ENCODE measurements at places on chromosomes 3 and 15.
A peak's percentile ranks its signal among the peaks of the same experiment; 100 is the strongest.

DNA sequence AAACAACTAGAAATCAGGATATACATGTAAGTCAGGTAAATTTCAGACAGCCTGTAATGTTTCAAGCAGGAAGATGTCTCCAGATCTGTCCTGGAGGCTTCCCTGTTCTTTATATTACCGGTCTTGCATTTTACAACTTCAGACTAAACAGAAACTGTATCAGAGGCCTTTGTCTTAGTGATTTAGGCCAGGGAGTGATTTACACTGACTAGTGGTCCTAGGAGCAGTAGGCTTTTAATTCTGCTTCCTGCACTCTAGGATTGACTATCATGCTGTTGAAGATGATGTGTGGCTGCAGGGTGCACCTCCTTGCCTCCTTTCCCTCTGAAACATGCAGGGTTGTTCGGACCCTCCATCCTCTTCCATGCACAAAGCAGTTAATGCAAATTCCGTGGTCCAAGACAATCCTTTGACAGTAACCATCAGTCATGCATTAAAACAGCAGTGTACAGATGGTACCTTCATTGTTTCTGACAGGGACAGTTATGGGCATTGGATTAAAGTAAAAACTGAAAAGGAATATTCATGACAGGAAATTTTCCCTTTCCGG, 27.6 kb downstream of the CHRNA7 start:
- no peak for DNase-seq

DNA sequence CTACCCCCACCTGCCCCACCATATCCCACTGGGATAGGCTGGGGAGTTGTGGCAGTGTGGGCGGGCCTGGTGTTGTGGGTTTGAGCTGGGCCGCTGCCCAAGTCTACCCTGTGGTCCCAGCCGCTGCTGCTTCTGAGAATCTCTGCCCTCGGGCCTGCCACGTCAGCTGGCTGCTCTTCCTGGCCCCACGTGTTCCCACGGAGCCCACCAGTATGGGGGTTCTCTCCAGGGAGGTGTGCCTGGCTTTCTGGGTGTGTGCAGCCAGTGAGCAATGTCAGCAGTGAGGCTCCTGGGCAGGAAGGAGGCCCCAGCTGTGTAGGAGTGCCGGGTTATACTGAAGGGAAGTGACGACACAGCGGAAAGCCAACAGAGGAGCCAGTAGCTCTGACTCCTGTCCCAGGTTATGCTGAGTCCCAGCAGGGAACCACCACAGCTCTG, 10.5 kb downstream of the GNAI2 start:
- DNase-seq, result no peak

- no peak for DNase-seq
Observed at GRCh38 chr3:48274452-48274851, 33.5 kb downstream of the ZNF589 start.

DNA sequence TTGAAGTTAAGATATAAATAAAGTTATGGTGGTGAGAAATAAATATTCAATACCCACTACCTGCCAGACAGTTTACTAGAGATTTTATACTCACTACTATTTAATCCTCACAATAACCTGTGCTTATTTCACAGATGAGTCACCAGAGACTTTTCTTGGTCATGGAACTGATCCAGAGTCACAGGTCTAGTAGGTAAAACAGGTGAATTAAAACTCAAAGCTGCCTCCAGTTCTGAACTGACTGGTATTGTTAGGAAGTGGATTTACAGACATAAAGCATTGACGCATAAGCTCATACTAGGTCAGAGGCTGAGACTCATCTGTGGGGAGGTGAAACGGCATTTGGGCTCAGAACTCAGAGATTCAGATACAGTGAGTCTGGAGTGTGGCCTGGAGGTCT, 1009.9 kb downstream of the AGBL1 start:
- DNase-seq, result no peak

DNA sequence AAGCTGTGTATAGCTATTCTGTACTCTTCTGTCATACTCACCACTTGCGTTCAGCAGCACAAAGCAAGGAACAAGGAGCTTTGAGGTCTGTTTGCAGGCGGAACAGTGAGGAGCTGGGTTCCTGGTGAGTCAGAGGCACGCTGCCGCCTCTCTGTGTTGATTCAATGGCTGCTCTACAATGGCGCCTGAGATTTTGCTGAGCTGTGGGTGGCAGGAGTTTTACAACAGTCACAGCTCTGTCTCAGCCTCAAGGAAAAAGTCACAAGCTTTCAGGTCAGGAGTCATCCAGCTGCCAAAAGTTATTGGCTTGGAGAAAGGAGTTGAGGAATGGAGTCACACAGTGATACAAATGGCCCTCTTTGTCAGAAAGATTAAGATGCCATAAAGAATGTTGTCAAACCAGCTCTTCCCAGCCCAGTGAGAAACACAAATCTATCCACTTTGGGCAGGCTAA, 98.1 kb downstream of the SSR3 start:
- no peak for DNase-seq

DNA sequence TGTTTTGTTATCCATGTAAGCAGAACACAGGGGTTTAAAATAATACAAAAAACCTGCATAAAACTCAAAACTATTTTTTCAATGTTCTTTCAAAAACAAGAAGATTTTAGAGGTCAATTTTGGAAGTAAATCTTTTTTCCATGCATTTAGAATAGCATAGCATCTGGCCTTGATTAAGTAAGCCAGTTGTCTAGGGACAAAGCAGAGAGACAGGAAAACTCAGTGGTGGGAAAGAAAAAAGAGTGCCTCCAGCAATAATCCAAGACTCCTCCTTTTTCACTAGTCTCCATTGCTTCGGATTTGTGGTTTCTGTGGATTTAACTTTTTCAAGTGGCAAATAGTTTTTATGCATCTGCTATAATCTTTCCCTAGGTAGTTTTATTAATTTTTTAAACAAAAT, 88.9 kb downstream of the SUCNR1 start:
- no peak for DNase-seq

- DNase-seq, result no peak
Observed at GRCh38 chr3:182717216-182717615, 76.1 kb upstream of the ATP11B start.

- no peak for DNase-seq
Observed at GRCh38 chr3:16113704-16114103, 60.8 kb upstream of the GALNT15 start.

DNA sequence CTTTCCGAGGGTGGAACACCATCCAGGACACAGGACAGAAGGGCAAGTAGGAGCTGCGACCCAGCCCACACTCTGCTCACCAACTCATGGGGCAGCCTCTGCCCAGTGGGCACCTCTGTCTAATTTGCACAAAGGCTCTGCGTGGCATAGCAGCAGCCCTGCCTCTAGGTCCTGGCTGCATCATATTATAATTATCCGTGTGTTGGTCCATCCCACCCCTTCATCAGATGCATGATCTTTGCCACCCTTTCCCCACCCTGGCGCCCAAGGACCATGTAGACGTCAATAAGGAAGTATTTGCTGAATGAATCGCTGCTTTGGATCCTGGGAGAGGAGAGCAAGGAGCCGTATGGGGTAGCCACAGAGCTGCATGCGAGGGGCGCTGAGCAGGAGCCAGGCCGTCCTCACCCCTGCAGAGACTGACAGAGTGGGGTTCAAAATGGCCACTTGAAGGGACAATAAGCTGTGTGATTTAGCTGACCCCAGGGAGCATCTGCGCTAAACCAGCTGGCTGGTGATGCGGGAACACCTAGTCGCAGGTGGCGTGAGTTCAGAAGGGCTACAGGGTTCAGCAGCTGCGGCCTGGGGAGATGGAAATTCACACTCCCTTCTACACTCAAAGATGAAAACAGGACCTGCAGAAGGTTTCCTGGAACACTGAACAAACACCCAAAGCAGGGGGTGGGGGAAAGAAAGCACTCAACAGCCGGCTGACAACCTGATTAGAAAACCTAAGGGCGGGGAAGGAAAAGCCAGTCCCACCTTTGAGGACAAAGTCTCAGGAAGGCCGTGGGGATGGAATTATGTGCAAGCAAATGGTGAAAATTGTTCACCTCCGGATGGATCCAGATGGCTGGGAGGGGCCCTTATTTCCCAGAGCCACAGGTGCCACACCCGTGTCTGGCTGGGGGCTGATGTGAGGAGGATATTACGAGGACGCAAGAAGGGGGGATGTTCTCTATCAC, 6.4 kb downstream of the MGLL start:
- no peak for DNase-seq

GRCh38 chr15:73647259-73648013, 14.2 kb upstream of the NPTN start:
- no peak for DNase-seq

- no peak for DNase-seq
Observed at GRCh38 chr3:72969766-72970165, 26.8 kb upstream of the PPP4R2 start.

GRCh38 chr3:128426128-128426921, 40.4 kb downstream of the DNAJB8 start:
- DNase-seq, result no peak

DNA sequence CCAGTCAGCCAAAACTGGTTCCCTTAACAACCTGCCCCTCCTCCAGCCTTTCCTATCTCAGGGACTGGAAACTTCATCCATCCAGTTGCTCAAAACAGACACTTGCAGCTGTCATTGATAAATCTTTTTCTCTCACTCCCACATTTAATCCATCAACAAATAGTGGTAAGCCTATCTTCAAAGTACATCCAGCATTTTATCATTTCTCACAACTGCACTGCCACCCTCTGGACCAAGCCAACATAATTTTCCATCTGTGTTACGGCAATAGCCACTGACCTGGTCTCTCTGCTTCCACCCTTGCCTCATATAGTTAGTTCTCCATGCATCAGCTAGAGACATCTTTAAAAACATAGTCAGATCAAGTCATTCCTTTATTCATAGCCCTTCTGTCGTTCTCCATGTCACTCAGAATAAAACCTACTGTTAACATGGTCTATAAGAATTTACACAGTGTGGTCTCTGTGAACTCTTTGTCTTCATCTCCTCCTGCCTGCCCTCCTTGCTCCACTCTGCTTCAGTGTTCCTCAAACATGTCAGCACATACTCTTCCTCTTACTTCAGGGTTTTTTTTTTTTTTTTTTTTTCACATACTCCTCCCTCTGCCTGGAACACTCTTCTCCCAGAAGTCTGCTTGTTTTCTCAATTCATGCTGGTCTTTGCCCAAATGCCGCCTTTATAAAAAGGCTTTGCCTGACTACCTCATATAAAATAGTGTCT, 102.5 kb upstream of the COL6A5 start:
- no peak for DNase-seq

DNA sequence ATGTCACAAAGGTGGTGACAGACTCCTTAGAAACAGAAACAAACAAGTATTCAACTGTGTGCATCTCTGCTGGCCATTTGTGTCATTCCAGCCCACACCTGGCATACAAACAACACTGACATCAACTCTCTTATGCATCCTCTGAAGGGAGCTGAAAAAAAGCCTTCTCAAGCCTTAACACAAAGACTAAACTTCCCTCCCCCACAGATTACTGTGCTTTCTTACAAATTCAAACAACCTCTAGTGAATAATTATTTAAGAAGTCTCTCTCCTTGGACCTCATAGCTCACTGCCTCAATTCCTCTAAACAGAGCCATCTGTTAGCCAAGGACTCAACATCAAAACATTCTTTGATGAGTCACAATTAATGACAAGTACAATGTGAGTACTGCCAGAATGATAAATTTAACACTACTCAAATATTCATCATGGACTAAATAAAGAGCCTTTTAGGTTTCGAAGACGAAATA, 132.1 kb downstream of the WDR76 start:
- DNase-seq, result peak; percentile 4

GRCh38 chr3:167723025-167723512, 11.6 kb downstream of the PDCD10 start:
- DNase-seq, result no peak

- DNase-seq, result no peak
Observed at GRCh38 chr3:7322957-7323669, 462.2 kb downstream of the GRM7 start.

DNA sequence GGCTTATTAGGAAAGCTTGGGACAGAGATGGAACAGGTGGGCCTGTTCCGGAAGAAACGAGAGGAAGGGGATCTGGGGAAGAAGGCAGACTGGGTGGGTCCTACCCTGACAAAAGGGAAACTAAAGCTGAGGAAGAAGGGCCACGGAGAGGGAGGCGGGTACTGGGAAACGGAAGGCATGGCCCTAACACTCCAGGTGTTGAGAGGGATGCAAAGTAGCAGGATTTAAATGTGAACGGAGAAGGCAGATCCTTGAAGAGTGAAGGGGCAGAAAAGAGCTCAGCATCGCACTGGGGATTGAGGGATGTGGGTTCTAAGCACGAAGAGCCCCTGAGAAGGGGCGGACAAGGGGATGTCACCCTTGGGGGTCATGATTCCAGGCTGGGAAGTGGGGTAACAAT, 735 bp downstream of the STIMATE start:
- DNase-seq, result no peak

- no peak for DNase-seq
Observed at GRCh38 chr3:69142090-69142489, 19.7 kb upstream of the LMOD3 start.

- no peak for DNase-seq
Observed at GRCh38 chr3:120071259-120071658, 23.0 kb downstream of the GSK3B start.

GRCh38 chr3:129021140-129021551, 20.0 kb downstream of the EFCC1 start:
- no peak for DNase-seq

DNA sequence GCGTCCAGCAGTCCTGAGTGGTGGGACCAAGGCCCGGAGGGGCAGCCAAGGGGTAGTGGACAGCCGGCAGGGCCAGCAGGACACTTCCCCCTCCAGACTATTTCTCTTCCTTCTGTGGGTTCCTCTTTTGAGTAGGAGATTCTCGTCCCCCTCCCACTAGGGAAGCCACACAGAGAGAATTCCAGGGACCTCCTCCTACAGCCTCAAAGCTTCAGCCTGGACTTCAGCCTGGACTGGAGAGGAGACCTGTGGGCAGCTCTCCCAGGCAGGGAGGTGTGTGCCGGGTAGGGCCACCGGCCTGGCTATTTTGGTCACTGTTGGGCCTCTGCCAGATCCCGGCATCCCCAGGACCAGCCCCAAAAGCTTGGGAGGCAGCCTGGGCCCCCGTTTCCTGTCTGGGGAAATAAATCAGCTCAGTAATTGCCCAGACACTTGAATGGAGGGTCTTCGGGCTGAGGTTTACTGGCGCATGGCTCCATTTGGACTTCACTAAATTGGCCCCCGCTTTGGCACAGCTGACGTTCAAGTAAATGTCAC, 1.3 kb downstream of the SLC6A6 start:
- no peak for DNase-seq

GRCh38 chr15:100940767-100941379, 21.7 kb downstream of the LRRK1 start:
- no peak for DNase-seq

DNA sequence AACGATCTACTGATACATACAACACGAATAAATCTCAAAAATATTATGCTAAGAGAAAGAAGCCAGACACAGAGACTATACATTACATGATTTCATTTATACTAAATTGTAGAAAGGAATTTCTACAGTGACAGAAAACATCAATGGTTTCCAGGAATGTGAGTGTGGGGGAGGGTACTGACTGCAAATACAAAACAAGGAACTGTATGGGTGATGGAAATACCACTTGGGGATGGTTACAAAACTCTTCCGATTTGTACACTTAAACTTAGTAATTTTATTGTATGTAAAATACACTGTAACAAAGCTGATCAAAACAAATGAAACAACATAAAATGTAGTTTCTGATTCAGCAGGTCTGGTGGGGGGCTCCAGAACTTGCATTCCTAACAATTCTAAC, 45.8 kb upstream of the IP6K2 start:
- no peak for DNase-seq
